PC-3 (cell line): ENCODE measurements at places on chromosomes 1 and 21. TPM values are rescaled to one million over a fixed set of nuclear protein-coding genes. Genes with fewer than 3 reads are reported as not detected.

The COL24A1 gene
- 0.07 and 0.17 TPM in 2 replicates for total RNA-seq

DNA sequence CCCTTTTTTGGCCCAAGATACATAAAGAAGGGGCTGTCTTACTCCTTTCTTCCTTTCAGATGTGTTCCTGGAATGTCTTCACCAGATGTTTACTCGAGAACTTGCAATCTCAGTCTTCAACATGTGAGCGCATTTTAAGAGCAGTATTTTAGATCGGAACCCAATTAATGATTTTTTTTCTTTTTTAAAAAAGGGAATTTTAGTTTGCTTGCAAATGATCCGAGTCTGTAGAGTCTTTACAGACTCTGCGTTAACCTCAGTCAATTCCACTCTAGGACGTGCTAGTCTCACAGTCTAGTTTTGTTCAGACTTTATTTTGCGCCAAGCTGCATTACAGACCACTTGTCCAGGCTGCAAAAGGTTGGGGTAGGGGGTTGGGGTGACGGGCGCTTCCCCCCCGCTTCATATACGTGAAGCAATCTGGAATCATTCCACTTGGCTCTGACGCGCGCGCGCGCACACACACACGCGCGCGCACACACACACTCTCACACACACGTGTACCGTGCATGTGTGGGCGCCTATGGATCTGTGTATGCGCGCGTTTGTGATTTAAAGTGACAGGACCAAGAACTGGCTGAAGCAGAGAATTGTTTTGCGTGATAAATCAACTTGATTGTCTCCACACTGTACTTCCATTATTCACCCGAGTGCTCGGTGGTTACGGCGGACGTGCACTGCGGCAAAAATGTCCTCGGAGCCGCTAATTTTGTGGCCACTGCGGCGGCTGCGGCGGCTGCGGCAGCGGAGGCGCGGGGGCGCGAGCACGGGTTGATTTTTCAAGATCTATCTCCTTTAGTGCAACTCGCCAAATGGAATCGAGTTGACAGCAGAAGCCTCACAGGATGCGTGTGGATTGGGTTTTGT, 25.6 kb upstream of the NFIA start:
- peak; percentile 65 for DNase-seq

DNA sequence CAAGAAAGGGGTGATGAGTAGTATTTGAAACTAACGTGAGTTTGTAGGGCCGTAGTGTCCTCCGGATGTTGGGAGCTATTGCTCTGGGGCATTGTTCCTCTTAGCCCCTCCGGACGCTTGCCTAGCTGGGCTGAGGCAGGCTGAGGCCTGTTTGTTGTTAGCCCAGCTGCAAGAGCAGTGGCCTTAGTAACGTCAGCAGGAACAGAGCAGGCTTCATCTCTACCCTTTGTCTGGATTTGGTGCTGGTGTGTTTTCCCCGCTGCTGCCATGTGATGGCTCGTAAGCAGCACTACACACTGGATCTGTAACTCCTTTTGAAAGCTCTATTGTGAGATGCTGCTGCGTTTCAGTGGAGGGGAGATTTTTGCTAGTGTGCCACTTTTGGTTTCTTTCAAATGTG, 57.6 kb downstream of the DNM3 start:
- DNase-seq = no peak

DNA sequence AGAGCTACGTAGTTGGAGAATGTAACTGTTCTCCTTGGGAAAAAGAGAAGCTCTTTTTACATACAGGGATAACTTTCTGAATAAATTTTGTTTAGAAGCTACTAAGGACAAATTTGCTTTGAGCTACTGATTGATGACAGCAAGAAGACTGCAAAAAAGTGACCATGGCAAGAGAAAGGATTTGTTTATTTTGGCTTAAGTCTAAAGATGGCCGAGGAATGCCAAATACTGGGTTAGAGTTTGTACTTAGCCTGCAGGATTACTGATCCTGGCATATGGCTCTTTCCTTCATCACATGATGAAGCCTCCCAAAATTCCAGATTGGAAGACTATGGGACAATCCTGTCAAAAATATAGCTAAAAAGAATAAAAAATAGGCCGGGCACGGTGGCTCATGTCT, 28.7 kb downstream of the RPS27 start:
- DNase-seq = no peak

GRCh38 chr1:15151871-15152270, 1.7 kb upstream of the TMEM51 start:
- DNase-seq = no peak

- DNase-seq = no peak
Observed at GRCh38 chr1:87508247-87508787, 179.6 kb downstream of the LMO4 start.
